ENCODE measurements at places on chromosomes 5 and 9. TPM values are rescaled to one million over a fixed set of nuclear protein-coding genes. Genes with fewer than 3 reads are reported as not detected.
A peak's percentile ranks its signal among the peaks of the same experiment; 100 is the strongest.

The LRRC19 gene
- total RNA-seq: not detected

- H3K27me3 ChIP-seq: no peaks in the 10 kb centered on the region
- H3K4me3 ChIP-seq: no peak overlapping the region
- DNase-seq: no peak
Measured at GRCh38 chr5:32014096-32014745, 159.9 kb downstream of the GOLPH3 start.

GRCh38 chr9:71669284-71669995 lies 98.9 kb downstream of the CEMIP2 start:
- no peak for DNase-seq
- H3K4me1 ChIP-seq: peaks cover 5% of the 10 kb centered on the region
- H3K27me3 ChIP-seq: no peaks in the 10 kb centered on the region
- no peaks in the 10 kb centered on the region for H3K36me3 ChIP-seq

- H3K27ac ChIP-seq: no peak overlapping the region
- H3K36me3 ChIP-seq: peaks cover 9% of the 10 kb centered on the region
- no peak overlapping the region for H3K4me3 ChIP-seq
- H3K4me1 ChIP-seq: no peaks in the 10 kb centered on the region
- DNase-seq: no peak
Measured at GRCh38 chr9:136361754-136362449, 1.6 kb downstream of the DNLZ start.

The LHX6 gene
- total RNA-seq: 0.26 TPM

The SV2C gene
- not detected for total RNA-seq

The FBP2 gene
- total RNA-seq: not detected

The PDE6A gene
- 0.22 TPM for total RNA-seq

The BRINP1 gene
- total RNA-seq: not detected

The ASB6 gene
- 14.4 TPM for total RNA-seq

The RAB3C gene
- not detected for total RNA-seq

GRCh38 chr5:35247648-35248034 lies 17.4 kb upstream of the PRLR start:
- no peaks in the 10 kb centered on the region for H3K27me3 ChIP-seq
- no peak overlapping the region for H3K4me3 ChIP-seq
- peaks cover 16% of the 10 kb centered on the region for H3K4me1 ChIP-seq

GRCh38 chr5:66840511-66841013 lies 244.4 kb downstream of the MAST4 start:
- H3K27me3 ChIP-seq: no peaks in the 10 kb centered on the region
- no peak overlapping the region for H3K4me3 ChIP-seq
- no peaks in the 10 kb centered on the region for H3K36me3 ChIP-seq

- no peak overlapping the region for H3K4me3 ChIP-seq
- peaks cover 6% of the 10 kb centered on the region for H3K36me3 ChIP-seq
- no peaks in the 10 kb centered on the region for H3K27me3 ChIP-seq
- no peak for DNase-seq
- H3K4me1 ChIP-seq: no peaks in the 10 kb centered on the region
Measured at GRCh38 chr9:133472753-133473378, 6.0 kb downstream of the SLC2A6 start.

DNA sequence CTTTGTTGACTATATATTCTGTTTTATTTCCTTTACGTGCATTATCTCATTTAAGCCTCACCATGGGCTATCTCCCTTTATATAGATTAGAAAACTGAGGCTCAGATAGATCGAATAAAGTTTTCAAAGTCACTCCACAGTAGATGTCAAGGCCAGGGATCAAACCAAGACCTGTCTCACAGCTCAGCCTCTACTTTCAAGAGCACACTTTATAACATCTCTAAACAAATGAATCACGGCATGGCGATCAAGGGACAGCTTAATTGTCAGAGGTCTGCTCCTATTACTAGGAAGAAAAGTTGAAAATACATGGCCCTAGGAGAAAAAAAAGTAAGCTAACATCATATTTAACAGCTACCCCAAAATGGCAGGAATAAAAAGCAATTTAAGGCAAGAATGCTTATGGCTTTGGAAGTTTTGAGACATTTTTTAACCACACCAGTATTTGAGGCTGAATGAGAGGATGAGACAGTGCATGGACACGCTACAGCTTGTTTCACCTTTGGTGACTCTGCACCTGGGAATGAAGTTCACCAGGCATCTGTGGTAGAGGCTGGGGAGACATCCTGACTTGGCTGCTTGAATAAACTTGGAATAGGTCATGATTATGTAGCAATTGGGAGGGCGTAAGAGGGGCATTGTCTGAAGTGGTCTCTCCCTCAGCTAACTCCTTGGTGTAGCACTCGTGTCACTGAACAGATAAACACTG lies 486.8 kb upstream of the WWC1 start:
- H3K36me3 ChIP-seq: no peaks in the 10 kb centered on the region
- no peak overlapping the region for H3K4me3 ChIP-seq
- H3K27me3 ChIP-seq: no peaks in the 10 kb centered on the region

- no peak overlapping the region for H3K27ac ChIP-seq
- no peaks in the 10 kb centered on the region for H3K36me3 ChIP-seq
- H3K4me3 ChIP-seq: no peak overlapping the region
Measured at GRCh38 chr5:90921418-90921973, 362.9 kb downstream of the ADGRV1 start.

DNA sequence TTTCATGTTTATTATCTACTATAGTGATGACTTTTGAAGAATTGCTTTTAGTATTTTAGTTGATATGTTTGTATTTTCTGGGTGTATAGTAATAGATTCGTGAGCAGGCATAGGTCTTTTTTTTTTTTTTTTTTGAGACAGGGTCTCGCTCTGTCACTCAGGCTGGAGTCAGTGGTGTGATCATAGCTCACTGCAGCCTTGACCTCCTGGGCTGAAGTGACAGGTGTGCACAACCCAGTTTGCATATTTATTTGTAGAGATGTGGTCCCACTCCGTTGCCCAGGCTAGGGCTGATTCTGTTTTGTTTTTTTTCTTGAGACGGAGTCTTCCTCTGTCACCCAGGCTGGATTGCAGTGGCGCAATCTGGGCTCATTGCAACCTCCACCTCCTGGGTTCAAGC lies 11.9 kb downstream of the ERBIN start:
- no peak for DNase-seq
- H3K36me3 ChIP-seq: peaks cover 26% of the 10 kb centered on the region
- no peak overlapping the region for H3K4me3 ChIP-seq
- H3K4me1 ChIP-seq: peaks cover 16% of the 10 kb centered on the region
- H3K27me3 ChIP-seq: no peaks in the 10 kb centered on the region

DNA sequence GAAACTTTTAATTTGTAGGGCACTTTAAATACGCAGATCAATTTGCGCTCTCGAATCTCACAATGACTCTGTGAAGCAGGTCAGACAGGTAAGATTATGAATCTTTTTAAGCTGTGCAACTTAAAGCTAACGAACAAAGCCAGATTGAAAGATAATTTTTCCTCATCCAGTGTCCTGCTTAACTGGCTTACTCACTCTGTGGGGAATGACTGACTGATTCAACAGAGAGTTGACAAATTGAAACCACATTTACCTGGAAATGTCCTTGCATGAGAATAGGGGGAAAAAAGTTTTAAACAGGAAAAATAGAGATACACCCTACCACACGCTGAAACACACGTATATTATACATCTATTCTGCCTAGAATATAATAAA lies 187.9 kb downstream of the MAN2A1 start:
- DNase-seq: peak; percentile 57
- H3K36me3 ChIP-seq: no peaks in the 10 kb centered on the region
- peaks cover 19% of the 10 kb centered on the region for H3K4me1 ChIP-seq
- peak overlapping the region; percentile 55 for H3K4me3 ChIP-seq

DNA sequence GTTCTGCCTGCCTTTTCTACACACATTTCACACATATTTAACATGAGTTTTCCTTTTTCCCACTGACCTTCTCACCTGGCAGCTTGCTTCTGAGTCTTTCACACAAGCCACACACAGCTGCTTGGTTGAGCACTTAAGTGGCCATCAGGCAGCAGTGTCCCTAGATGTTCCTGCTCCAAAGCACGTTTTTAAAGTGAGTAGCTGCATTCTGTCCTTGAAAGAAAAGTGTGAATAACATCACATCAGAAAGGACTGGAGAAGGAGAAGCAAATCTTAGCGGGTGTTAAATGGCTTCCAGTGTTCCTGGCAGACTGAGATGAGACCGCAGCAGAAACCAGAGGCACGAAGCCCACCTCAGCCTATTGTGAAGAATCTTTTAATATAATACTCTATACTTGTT lies 209.2 kb upstream of the IRX4 start:
- H3K27me3 ChIP-seq: no peaks in the 10 kb centered on the region
- H3K4me1 ChIP-seq: peaks cover 16% of the 10 kb centered on the region
- H3K4me3 ChIP-seq: no peak overlapping the region
- no peak for DNase-seq
- no peaks in the 10 kb centered on the region for H3K36me3 ChIP-seq
- H3K27ac ChIP-seq: peak overlapping the region; percentile 79

The FAXDC2 gene
- total RNA-seq: 0.79 TPM

The FRMD3 gene
- total RNA-seq: 0.28 TPM

DNA sequence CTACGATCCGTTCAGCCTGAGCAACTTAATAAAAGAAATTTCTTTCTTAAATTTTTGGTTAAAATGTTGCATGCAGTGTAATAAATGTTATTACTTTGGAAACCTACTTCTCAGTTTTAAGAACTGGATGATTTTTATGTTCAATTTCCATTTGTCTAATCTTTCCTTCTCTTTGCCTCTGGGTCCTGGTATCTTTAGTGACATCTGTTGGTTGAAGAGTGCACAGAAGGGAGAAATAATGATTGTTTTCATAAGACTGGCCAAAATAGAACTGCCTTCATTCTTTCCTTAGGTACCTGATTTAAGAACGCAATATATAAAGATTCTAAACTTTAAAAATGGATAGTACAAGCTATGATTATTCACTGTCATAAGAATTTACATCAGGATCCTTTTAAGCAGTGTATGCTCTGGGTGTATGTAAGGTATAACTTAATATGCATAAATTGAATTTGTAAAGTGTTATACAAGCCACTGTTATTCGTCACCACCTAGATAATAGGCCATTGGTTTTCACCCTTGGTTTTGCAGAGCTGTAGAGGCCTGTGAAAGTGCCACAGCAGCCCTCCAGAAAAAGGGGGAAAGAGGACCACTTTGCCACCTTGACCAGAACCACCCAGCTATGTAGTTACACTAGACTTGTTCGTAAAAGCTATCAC lies 82.8 kb upstream of the TLX3 start:
- no peaks in the 10 kb centered on the region for H3K27me3 ChIP-seq
- no peak for DNase-seq
- H3K36me3 ChIP-seq: no peaks in the 10 kb centered on the region
- H3K4me3 ChIP-seq: no peak overlapping the region

- no peaks in the 10 kb centered on the region for H3K27me3 ChIP-seq
- H3K4me1 ChIP-seq: peaks cover 6% of the 10 kb centered on the region
- DNase-seq: peak; percentile 69
- no peaks in the 10 kb centered on the region for H3K36me3 ChIP-seq
Measured at GRCh38 chr5:121199216-121199999, 652.3 kb upstream of the FTMT start.

The PCDHGC4 gene
- total RNA-seq: 1.7 TPM

- no peak overlapping the region for H3K27ac ChIP-seq
- peaks cover 31% of the 10 kb centered on the region for H3K27me3 ChIP-seq
- H3K4me3 ChIP-seq: no peak overlapping the region
- H3K36me3 ChIP-seq: no peaks in the 10 kb centered on the region
- no peak for DNase-seq
Measured at GRCh38 chr5:35044649-35045048, 3.1 kb downstream of the AGXT2 start.

GRCh38 chr5:103891151-103891550 lies 328.6 kb upstream of the NUDT12 start:
- no peaks in the 10 kb centered on the region for H3K36me3 ChIP-seq
- no peak overlapping the region for H3K4me3 ChIP-seq
- no peaks in the 10 kb centered on the region for H3K27me3 ChIP-seq
- no peak overlapping the region for H3K27ac ChIP-seq
- H3K4me1 ChIP-seq: no peaks in the 10 kb centered on the region

DNA sequence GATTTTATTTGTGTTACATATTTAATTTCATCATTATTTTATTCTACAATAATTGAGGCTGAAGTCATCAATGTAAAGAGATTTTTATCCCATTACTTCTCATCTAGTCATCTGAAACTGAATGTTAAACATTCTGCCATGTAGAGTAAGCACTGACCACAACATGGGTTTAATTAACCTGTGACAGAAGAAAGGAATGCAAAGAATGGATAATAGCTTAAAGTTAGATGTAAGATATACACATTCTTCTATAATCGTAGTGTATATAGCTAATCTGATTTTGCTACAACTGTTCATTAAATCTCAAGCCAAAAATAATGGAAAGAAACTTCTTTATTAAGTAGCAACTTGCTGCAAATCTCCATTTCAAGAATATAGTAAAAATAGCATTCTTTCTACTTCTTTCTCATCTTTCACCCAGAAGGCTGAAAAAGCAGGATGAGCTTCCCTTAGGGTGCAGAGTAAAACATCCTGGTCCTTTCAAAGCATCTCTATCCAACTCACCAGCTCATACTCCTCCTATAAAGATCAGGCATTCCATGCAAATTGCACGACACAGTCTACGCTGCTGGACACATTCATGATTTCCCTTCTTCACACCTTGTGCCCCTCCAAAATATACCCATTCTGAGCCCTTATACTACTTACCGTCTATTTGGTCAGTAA lies 115.2 kb downstream of the EFNA5 start:
- no peaks in the 10 kb centered on the region for H3K27me3 ChIP-seq
- H3K4me1 ChIP-seq: peaks cover 47% of the 10 kb centered on the region
- peaks cover 16% of the 10 kb centered on the region for H3K36me3 ChIP-seq
- H3K4me3 ChIP-seq: no peak overlapping the region
- no peak overlapping the region for H3K27ac ChIP-seq

- no peak overlapping the region for H3K4me3 ChIP-seq
- H3K27ac ChIP-seq: no peak overlapping the region
- H3K27me3 ChIP-seq: no peaks in the 10 kb centered on the region
- no peaks in the 10 kb centered on the region for H3K36me3 ChIP-seq
Measured at GRCh38 chr5:124494540-124495116, 251.8 kb downstream of the ZNF608 start.

- H3K36me3 ChIP-seq: no peaks in the 10 kb centered on the region
- no peaks in the 10 kb centered on the region for H3K27me3 ChIP-seq
- no peak overlapping the region for H3K4me3 ChIP-seq
- H3K4me1 ChIP-seq: no peaks in the 10 kb centered on the region
Measured at GRCh38 chr5:103293719-103294118, 35.2 kb downstream of the MACIR start.

DNA sequence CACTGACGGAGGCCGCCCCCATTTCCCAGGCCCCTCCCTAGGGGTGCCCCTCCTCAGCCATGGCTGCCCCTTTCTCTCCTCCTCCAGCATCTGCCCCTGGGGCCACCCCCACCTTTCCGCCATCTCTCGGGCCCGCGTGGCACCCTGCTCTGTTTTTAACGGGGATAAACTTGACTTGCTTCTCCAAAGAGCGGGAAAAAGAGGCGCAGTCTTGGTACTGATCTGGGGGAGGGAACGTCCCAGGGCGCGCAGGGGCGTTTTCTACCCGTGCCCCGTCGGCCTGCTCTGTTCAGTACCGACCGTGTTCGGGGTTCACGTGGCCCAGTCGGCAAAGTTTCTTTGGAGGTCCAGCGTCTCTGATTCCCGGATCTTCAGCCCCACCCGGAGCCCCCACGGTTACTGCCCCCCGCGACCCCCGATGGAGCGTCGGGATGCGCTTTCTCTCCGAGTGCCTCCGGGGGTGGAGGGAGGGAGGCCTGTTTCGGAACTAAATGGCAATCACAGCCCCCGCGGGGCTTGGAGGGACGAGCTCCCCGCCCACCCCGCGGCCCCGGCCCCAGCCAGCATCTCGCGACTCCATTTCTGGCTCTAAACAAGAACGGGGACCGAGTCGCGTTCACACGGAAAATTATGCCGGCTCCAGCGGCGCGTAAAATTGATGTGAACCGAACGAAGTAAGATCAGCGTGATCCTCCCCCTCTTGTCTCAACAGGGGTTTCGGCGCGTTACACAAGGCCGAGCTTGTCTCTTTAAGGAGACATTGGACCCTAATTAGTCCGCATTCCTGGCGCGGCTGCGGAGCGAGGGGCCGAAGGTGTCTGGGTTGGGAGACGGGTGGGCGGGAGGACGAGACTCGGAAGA lies 1.1 kb upstream of the TLE4 start:
- H3K4me1 ChIP-seq: peaks cover 13% of the 10 kb centered on the region
- no peak for DNase-seq
